ENCODE measurements at places on chromosomes 16 and 17.
A peak's percentile ranks its signal among the peaks of the same experiment; 100 is the strongest.

GRCh38 chr16:79628501-79628975 lies 28.0 kb upstream of the MAF start:
- no peak for DNase-seq

DNA sequence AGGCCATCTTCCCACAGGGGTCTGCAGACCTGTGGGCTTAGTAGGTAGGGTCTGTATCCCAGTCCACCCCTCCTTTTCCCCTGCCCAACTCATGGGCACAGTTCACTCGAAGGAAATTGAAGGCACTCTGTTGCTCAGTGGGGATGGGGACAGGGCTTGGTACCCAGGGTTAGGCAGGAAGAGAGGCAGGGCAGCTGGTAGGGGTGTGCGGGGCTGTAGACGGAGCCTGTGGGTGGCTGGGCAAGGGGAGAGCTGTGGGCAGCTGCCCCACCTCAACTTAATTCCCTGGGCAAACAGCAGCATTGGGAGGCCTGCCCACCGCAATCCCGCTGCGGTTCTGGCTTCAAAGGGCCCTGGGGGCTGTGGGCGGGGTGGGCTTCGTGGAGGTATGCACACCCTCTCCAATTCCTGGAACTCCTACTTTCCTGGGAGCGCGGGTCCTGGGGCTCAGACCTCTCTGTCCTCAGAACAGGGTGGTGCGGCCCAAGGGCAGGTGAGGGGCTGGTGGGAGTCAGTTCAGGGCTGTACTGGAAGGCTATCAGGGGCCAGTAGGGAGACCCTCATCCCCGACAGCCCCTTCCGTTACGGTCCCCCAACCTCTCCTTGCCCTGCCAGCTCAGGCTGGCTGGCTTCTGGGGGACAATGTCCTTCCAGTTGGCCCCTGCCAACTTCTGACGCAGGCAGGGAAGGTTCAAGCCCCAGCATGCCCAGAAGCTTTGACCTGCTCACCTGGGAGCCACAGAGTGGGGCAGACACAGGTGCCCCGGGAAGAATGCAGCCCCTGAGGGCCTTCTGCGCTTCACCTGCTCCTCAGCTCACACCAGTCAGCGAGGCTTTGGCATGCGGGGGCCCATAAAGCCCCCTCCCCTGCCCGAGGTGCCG lies 9.1 kb downstream of the FOXJ1 start:
- no peak for DNase-seq

DNA sequence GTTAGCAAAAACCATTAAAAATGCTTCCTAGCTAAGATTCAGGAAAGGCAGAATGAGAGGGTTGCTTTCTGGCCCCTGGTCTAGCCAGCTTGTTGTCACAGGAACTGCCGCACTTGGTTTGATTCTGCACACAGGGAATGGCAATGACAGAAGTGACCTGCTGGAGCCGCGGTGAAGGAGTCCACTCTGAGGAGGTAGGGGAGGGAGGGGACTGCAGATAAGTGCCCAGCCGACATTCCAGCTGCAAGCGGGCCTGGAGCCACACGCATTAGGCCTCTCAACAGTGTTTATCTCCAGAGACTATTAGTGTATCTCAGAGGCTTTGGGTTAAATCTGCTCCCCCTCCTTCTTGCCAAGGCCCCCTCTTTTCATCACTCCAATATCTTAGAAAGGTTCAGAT lies 38.6 kb downstream of the CDRT15 start:
- no peak for DNase-seq

GRCh38 chr16:4373909-4374742 lies 2.5 kb downstream of the VASN start:
- DNase-seq: peak; percentile 57

GRCh38 chr17:74745548-74746177 lies 2.8 kb upstream of the NHERF1 start:
- no peak for DNase-seq

- DNase-seq: no peak
Measured at GRCh38 chr16:79171931-79172705, 428.4 kb downstream of the MAF start.

GRCh38 chr17:17361543-17361866 lies 58.3 kb downstream of the NT5M start:
- DNase-seq: no peak

DNA sequence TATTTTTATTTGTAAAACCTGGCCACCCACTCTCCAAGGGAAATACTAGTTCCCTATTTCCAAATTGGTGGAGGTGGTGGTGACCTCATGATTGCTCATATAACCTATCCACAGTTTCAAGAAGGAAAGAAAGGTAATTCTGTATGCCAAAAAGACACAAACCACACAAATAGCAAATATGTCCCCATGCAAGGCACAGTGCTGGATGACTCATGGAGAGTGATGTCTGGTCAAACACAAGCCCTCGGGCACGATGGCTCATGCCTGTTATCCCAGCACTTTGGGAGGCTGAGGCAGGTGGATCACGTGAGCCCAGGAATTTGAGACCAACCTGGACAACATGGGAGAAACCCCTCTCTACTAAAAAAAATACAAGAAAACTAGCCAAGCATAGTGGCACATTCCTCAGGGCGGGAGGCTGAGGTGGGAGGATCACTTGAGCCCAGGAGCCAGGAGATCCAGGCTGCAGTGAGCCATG lies 64.2 kb downstream of the GNA13 start:
- DNase-seq: no peak

DNA sequence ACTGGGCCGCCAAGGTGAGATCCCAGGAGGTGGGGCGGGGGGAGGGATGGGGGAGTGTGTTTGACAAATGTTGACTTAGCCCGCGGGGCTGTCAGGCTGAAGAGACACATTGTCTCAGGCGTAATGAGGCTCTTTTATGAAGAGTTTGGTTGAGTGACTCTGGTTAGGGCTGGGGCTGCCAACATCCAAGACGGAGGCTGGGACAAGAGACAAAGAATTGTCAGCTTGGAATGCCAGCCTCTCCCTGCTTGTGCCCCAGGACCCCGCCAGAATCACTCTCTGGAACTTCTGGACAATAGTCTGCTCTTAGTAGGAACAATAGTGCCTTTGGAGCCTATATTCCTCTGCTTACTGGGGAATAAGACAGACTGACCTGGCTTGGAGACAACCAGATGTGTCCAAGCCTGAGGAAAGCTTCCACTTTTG lies 24.0 kb downstream of the PCTP start:
- DNase-seq: peak; percentile 40

- DNase-seq: no peak
Measured at GRCh38 chr17:1762233-1762900, 507 bp downstream of the SERPINF1 start.

DNA sequence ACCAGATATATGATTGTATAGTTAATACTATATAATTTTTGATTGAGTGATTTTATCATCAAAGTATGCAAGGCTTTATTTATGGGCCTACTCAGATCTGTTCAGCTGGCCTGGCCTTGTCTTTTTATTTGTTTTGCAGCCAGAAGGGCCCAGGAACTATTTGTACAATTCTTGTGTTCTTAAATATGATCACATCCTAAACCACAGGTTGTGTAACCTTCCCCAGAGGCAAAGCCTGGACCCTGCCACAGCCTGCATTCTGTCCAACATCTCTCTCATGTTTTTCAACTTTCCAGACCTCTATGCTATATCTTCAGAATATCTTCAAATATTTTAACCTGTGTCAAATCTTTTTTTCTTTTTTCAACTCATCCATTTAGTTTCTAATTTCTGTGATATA lies 410.4 kb upstream of the MON1B start:
- no peak for DNase-seq

GRCh38 chr17:35044181-35044580 lies 19.3 kb downstream of the RFFL start:
- no peak for DNase-seq

DNA sequence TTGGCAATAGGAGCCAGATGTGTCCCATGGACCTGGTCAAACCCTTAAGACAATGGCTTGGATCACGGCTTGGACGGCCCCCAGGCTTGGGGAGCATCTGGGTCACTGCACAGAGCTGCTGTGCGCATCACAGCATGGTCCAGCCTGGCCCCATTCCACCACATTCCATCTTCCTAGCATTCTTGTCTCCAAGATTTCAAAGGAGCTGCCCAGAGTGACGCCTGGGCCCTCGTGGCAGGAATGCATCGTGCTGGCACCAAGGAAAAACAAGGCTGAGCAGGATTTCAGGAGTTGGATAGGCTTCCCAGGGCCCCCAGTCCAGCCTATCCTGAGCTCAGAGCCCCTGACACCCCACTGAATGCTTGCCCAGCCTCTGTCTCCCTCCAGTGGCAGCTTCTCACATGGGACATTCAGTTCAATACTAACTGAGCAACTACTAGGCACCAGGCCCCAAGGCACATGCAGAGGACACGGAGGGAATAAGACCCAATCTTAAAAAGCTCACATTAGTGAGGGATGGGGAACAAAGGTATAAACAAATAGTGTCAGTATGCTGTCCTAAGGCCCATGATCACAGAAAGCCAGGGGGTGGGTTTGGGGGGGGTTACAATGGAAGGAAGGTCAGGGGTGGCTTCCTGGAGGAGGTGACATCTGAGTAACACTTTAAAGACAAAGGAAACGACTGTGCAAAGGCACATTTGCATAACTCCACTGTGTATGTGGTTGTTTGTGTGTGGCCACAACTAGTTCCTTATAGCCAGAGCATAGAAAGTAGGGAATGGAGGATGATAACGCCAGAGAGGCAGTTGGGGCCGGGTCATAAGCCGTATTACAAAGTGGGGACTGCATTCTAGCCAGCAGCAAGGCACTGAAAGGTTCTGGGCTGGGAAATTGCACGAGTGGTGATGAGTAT lies 34.1 kb downstream of the TK2 start:
- DNase-seq: peak; percentile 57

- no peak for DNase-seq
Measured at GRCh38 chr17:49742166-49742638, 21.7 kb downstream of the FAM117A start.

GRCh38 chr16:87149051-87149450 lies 168.1 kb downstream of the C16orf95 start:
- no peak for DNase-seq

DNA sequence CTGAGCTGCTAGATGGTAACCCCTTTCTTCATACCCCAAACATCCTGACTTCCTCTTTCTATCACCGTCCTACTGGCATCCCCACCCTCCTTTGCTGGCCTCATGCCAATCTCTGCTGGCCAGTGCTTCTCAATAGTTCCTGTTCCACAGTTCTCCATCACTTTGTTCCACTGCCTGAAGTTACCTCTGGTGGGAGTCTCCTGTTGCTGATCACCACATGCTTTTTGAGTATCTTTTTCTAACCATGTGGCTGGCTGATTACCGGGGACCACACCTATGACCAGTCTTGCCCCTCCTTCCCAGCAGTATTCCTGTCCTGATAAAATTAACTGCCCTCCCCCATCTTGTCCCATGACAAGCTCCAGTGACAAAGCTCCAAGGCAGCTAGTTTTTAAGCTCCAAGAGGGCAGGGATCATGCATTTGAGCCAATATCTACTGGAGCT lies 380.4 kb upstream of the CCL2 start:
- peak; percentile 29 for DNase-seq

- no peak for DNase-seq
Measured at GRCh38 chr16:2152695-2153506, 2.7 kb upstream of the TRAF7 start.

DNA sequence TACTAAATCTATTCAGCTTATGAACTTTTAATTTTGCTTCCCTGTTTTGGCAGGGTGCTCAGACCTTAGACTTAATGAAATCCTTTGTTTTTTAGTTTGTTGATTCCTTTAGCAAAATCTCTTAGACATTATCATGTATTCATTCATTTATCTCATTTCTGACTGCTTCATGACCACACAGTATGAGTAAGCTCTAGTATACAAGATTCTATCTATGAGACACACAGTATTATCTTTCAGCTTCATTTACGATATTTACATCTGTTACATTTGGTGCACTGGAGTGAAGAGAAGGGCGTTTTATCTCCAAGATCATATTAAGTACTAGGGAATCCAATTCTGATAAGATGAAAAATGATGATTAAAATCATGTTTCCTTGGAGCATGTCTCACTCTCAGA lies 448.1 kb upstream of the CA10 start:
- no peak for DNase-seq

- no peak for DNase-seq
Measured at GRCh38 chr16:81581107-81581506, 136.5 kb downstream of the CMIP start.

DNA sequence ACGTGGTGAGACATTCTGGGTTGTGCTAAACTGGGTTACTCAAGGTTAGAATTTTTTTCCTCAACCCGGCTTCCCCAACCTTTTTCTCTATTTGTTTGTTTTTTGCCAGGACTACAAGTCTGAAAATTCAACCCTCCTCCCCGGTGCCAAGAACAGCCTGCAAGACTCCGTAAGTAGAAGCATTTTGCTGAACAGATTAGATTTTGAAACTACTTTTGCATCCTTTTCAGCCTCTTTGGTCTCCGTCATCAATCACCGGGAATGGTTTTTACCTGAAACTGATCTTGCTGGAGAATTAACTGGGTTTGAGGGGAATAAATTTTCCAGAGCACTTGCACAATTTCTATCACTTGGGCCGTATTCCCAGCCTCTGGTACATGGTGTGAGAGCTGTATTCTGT lies 501.2 kb upstream of the EEF2KMT start:
- DNase-seq: no peak

GRCh38 chr17:2452216-2452750 lies 51.4 kb upstream of the MNT start:
- DNase-seq: no peak

- DNase-seq: no peak
Measured at GRCh38 chr17:55676274-55676673, 46.4 kb downstream of the TMEM100 start.

DNA sequence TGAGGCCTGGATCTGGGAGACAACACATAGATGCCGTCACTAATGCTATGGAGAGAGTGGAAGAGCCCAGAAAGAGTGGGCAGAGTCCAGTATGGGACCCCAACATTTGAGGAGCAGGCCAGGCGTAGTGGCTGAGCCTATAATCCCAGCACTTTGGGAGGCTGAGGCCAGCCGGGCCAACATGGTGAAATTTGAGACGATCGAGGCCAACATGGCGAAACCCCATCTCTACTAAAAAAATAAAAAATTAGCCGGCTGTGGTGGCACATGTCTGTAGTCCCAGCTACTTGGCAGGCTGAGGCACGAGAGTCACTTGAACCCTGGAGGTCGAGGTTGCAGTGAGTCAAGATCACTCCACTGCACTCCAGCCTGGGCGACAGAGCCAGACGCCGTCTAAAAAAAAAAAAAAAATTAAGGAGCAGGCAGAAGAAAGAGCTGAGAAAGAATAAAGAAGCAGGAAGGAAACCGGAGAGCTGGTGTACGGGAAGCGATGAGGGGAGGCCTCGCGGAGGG lies 6.0 kb upstream of the DNAI2 start:
- DNase-seq: no peak

GRCh38 chr16:1078579-1079021 lies 6.1 kb downstream of the SSTR5 start:
- DNase-seq: no peak

Measured in Ammon's horn (tissue), 1 donor.